NCI-H2227 treated with DMSO at 0.1 percent for 48 hours (cell line): ENCODE measurements at places on chromosomes 11 and 22.

GRCh38 chr11:128662960-128663359 lies 30.9 kb upstream of the FLI1 start:
- DNase-seq: no peak

DNA sequence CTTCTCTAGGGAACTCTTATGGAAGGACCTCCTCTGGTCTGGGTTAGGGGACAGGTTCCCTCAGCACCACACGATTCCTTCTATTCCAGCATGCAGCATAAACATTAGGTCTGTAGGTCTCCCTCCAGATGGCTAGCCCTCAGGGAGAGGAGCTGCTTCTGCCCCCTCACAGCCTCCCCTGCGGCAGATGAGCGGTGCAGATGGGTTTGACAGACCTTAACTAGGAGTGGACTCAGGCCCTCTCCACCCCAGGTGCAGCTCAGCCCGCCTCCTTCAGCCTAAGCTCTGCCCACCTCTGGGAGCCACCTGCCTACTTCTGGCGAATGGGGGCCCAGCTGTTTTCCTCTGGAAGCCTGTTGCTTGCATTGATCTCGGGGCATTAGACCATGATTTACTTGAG lies 55.7 kb upstream of the EIF3D start:
- no peak for DNase-seq

- DNase-seq: no peak
Observed at GRCh38 chr22:48892578-48893287, 934.9 kb downstream of the BRD1 start.

- DNase-seq: no peak
Observed at GRCh38 chr11:97990162-97990920, 1030.4 kb upstream of the CNTN5 start.

DNA sequence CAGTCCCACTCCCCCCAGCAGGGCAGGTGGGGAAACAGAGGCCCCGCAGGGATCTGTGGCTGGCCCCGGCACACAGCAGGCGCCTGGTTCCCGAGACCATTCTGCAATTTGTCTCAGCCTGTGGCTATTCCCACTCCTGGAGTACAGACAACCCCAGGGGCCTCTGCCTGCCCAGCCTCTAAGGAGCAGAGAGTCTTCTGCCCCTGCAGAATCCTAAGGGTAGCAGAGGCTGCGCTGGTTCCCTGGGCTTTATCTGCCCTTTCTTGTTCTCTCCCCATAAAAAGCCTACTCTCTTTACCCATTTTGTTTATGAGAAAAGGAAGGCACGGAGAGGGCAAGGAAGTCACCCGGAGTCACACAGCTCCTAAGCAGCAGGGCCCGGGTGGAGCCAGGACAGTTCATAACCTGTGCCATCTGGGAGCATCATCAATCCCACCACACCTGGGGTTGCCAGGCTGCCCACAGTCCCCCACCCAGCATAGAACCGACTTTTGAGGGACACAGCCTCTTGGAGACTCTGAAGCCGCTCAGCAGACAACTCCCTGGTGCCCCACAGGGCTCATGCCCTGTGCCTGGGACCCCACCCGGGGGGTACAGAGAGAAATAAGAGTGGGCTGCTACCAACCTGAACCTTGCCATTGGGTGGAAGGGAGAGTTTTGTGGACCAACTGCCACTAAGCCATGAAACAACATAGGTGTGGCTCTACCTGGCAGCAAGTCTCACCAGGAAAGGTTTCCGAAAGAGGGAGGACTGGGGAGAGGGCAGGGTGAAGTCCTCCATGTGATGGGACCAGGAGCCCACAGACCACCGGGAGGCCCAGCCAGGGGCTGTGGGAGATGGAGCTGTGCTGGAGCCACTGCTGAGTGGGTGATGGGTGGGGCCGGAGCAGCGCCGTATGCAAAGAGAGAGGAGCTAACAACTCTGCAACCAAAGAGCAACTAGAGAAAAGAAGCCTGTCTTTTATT lies 17.2 kb upstream of the LINC01488 start:
- no peak for DNase-seq

- no peak for DNase-seq
Observed at GRCh38 chr11:3939211-3939610, 83.7 kb downstream of the STIM1 start.
